Activated T-helper 1 cell treated with anti-CD3 and anti-CD28 coated beads, Interleukin-12 subunit alpha, Interleukin-12 subunit beta, Interleukin-2, Interleukin-4 antibody, amounts not matched to agents 30 ng/mL and 10 ng/mL and 1 ng/mL, durations not matched to agents 14 hours and 24 hours and 36 hours (primary cell): ENCODE measurements at places on chromosomes 13 and 19. TPM values are rescaled to one million over a fixed set of nuclear protein-coding genes. Genes with fewer than 3 reads are reported as not detected.
A peak's percentile ranks its signal among the peaks of the same experiment; 100 is the strongest.

- H3K36me3 ChIP-seq = peaks cover 2% of the 10 kb centered on the region
- peaks cover 14% of the 10 kb centered on the region for H3K4me1 ChIP-seq
- H3K27me3 ChIP-seq = no peaks in the 10 kb centered on the region
- H3K27ac ChIP-seq = no peak overlapping the region
Measured at GRCh38 chr19:8398311-8398771, 8.2 kb downstream of the RAB11B start.

GRCh38 chr13:78762825-78763224, 103.9 kb upstream of the OBI1 start:
- H3K4me1 ChIP-seq = no peaks in the 10 kb centered on the region
- no peak overlapping the region for H3K4me3 ChIP-seq
- peaks cover 5% of the 10 kb centered on the region for H3K27me3 ChIP-seq
- H3K36me3 ChIP-seq = no peaks in the 10 kb centered on the region
- no peak overlapping the region for H3K27ac ChIP-seq

DNA sequence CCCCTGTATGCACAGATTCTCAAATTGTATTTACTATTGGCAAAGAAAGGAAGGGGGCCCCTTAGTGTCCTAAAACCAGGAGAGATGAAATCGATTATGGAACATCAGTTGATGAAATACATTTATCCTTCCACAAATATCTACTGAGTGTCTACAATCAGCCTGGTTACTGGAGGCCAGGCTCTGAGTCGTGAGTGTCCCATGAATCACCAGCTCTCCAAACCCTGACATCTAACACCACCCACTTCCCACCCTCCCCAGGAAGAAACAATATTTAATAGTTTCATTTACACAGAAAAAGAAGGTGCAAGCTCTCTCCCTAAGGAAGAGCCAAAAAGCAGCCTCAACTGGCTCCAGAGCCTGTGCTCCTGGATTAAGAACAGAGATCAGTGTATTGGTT, 25.2 kb downstream of the KCTD15 start:
- H3K4me1 ChIP-seq = peaks cover 20% of the 10 kb centered on the region
- no peak for DNase-seq

Gene ZNF284
- total RNA-seq = 1.3 and 1.4 TPM in 2 replicates

GRCh38 chr19:43651758-43652545, 12.3 kb upstream of the CADM4 start:
- peaks cover 5% of the 10 kb centered on the region for H3K4me1 ChIP-seq
- no peak overlapping the region for H3K4me3 ChIP-seq
- DNase-seq = peak; percentile 17
- H3K36me3 ChIP-seq = peaks cover 36% of the 10 kb centered on the region
